ENCODE measurements at places on chromosomes 12 and 14.

DNA sequence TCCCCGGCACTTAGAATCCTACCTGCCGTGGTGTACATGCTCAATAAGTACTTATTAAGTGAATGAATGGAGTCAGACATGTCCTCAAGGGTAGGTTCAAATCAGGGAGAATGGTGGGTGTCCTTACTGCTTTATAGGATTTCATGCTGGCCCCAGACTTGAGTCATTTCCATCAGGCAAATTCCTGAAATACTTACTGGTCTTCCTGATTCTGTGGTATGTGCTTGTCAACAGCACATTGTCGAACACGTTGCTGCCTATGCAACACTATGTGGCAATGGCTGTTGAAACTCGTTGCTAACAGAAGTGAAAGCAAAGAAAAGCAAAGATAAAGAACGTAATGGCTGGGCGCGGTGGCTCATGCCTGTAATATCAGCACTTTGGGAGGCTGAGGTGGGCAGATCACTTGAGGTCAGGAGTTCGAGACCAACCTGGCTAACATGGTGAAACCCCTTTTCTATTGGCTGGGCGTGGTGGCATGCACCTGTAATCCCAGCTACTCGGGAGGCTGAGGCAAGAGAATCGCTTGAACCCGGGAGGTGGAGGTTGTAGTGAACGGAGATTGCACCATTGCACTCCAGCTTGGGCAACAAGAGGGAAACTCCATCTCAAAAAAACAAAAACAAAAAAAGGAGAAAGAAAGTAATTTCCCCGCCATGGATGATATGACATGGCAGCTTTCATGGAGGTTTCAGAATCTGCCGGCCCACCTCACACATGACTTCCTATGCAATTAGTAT lies 214.9 kb downstream of the ZFP36L1 start:
- peak; percentile 71 for DNase-seq

DNA sequence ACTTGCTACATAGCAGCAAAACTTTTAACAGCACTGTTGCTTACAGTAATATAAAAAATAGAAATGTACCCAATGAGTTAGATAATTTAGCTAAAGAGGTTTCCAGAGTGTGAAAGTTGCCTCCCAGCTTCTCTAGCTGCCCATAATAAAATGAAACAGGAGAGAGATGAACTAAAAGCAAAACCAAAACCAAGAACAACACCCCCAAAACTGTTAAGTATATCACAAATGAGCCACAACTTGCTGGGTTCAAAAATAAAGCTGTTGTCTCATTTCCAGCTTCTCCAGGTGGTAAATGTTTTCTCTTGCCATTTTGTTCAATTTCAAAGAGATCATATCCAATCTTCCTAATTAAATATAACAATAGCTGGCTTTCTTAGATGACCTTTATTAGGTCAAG lies 614.0 kb downstream of the ETNK1 start:
- DNase-seq, result no peak

- DNase-seq, result no peak
Observed at GRCh38 chr12:89831310-89832095, 122.9 kb upstream of the ATP2B1 start.

- DNase-seq, result peak; percentile 29
Observed at GRCh38 chr14:93950948-93951634, 23.9 kb downstream of the FAM181A start.

GRCh38 chr14:103109535-103110441 lies 13.5 kb upstream of the TNFAIP2 start:
- DNase-seq, result peak; percentile 65

GRCh38 chr14:68888025-68888850 lies 90.9 kb downstream of the ACTN1 start:
- peak; percentile 48 for DNase-seq

- no peak for DNase-seq
Observed at GRCh38 chr12:24507827-24508226, 441.1 kb downstream of the BCAT1 start.

- DNase-seq, result no peak
Observed at GRCh38 chr12:83150465-83151189, 463.9 kb downstream of the TMTC2 start.

DNA sequence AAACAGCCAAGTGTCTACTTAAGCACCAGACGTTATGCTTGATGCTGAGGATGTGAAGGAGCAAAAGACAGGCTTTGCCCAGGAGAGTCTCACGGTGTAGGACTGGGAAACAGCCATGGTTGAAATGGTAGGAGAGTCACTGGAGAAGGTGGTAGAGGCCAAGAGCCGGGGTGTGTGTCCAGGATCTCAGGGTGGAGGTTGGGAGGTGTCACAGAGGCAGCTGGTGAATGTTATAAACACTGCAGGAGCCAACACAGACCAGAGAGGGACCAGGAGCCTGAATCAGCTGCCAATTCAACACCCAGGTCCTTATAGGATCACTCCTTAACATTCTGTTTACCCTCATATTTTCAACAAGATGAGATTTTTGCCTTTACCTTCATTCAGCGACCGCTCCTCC lies 7.5 kb downstream of the NID2 start:
- DNase-seq, result peak; percentile 73

Measured in left ventricle myocardium superior (tissue), 1 donor.